NCI-H1930 (cell line): ENCODE measurements at places on chromosomes 5 and 9.
A peak's percentile ranks its signal among the peaks of the same experiment; 100 is the strongest.

- DNase-seq: no peak
Measured at GRCh38 chr9:127505396-127506116, 54.2 kb downstream of the LRSAM1 start.

GRCh38 chr9:99593610-99594009 is 228.1 kb upstream of the NR4A3 start:
- DNase-seq: peak; percentile 17

DNA sequence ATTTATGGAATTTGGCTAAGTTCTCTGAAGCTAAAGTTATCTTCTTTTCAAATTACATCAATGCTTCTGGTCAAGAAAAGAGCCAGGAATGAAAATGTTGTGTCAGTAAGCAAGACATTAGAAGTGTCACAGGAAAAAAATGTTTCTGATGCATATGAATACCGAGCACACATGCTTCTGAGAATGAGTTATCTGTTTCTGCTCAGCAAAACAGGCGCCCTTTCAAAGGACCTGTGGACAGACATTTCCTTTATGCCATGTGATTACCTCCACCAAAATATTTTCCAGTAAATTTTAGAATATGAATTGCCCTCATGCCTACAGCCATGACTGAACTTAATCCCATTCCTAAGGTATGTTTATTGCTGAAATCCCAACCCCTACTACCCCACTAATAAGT is 55.4 kb upstream of the RNF180 start:
- DNase-seq: no peak

DNA sequence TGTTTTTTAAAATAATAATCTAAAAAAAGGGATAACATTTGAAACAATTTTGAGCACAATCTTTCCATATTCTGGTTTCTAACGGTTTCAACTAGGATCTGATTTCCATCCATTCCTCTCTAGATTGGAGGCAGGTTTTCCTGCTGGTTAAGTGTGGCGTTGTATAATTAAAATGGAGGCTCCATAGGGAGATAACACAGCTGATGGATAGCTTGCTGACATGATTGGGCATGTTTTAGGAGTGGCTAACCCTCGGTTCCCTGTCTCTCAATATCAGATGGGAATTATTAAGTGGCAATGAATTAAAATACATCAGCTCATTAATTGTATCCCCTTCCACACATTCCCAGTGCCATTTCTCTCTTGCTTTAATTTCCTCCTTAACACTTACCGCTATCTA is 209.0 kb downstream of the ALDH1A1 start:
- DNase-seq: no peak

DNA sequence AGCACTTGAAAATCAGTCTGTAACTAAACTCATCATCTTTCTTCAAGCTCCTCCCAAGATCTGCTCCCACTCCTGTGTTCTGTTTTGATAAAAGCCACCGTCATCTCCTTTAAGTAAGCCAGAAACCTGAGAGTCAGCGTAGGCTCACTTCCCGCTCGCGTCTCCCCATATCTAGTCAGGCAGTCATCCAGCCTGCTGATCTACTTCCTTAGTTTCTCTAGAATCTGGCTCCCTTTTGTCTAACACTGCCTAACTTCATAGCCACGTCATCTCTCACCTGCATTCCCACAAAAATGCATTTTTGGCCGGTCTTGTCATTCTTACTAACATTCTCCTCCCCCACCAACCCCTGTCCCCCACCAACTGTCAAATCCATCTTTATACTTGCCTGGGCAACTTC is 3.0 kb upstream of the TJP2 start:
- no peak for DNase-seq

DNA sequence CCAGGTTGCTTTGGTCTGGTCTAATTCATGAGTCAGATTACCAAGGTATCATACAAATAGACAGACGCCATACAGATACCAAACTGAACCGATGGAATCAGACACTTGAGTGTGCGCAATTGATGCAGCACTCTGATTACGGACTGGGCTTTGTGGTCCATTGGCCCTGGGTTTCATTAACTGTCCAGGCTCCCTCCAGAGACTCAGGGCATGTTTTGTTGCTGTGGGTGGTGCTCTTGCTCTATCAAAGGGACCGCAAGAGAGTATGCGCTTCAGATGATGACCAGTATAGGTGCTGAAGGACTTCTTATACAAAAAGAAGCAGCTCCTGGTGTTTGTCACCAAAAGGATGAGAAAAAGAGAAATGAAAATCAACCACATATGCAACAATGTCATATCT is 36.9 kb upstream of the ANKRD55 start:
- no peak for DNase-seq
